ENCODE measurements at places on chromosomes 3 and 15. TPM values are rescaled to one million over a fixed set of nuclear protein-coding genes. Genes with fewer than 3 reads are reported as not detected.

DNA sequence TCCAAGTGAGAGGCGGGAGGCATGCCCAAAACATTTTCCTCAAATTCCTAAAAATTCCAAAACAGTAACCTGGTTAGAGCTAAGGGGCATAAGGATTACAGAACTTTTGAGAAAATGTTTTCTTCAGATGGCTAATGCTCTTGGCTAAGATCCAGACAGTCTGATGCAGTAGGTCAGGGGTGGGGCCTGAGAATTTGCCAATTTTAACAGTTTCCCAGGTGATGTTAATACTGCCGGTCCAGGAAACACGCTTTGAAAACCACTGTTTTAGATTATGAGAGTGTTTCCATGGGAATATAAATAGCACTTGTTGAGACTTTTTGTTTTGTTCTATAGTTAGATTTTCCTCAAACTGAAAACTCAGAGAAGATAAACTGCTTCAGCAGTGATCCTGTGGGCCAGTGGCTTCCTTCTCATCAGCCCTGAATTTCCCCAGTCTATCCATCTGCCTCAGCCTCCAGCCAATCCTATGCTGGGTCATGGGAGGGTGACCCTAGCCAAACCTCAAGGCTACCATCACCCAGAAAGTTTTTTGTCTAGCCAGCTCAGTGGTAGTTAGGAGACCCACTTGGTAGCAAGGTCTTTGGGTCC, 71.6 kb upstream of the ACP3 start:
- no peak for DNase-seq

The MRPS25 gene
- 67.4 TPM for polyA plus RNA-seq

- DNase-seq: no peak
Observed at GRCh38 chr15:87686841-87687522, 569.6 kb downstream of the NTRK3 start.

- DNase-seq: no peak
Observed at GRCh38 chr15:28922707-28923012, 36.9 kb downstream of the APBA2 start.

DNA sequence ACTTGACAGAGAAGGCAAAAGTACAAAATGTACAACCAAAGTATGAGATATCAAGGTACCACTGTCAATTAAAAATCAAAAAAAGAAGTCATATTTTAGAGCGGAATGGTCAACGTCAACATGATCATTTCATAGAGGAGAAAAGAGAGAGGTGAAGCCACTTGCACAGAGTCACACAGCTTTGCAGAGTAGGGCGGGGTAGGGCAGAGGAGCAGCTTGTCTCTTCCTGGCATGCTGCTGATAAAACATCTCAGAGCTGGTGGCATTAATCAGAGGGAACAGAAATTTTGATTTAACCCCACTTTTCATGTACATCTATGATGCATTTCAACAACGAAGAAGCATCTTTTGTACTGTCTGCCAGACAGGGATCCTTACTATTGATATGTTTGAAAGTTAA, 5.2 kb upstream of the IGF1R start:
- no peak for DNase-seq

- no peak for DNase-seq
Observed at GRCh38 chr3:154953538-154953937, 126.6 kb upstream of the MME start.

The FBXW12 gene
- 0.62 TPM for polyA plus RNA-seq

The EPHA6 gene
- polyA plus RNA-seq: 1.4 TPM

GRCh38 chr3:12952343-12953200, 111.2 kb upstream of the RPL32 start:
- no peak for DNase-seq

DNA sequence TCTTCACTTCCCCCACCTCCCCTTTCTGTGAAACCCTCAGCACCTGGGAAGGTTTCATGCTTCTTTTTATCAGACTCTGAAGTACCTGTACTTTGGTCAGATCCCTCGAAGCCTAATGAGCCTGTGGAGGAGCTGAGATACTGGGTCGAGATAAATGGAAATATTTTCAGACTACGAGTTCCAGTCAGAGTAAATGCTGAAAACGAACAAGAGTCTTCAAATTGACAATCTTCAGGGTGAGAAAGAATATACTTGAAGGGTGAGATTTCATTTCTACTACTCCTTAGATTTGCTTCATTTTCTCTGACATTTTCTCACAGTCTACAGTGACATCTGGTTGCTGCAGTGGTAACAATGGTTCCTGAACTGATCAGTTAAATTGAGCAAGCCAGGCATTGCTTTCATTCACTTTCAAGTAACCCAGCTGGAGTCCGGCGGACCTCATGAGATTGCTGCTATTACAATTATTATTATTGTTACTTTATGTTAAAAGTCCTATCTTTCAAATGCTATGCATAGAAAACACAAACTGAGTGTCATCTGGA, 337.2 kb downstream of the VGLL3 start:
- no peak for DNase-seq

DNA sequence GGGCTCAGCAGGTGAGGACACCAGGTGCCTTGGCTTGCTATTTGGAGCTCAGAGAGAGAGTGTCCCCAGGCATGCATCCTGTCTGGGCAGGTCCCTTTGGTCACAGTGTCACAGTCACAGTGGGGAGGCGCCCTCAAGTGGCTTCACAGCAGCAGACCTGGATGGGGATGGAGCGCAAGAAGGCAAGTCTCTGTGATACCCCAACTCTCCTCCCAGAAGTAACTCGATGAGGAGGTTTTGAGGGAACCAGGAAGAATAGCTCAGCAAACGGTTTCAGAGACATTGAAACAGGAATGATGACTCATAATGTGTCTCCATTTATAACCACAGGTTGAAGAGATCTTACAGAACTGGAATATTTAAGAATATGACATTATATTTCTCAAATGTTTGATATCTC, 66.5 kb upstream of the SH3GL3 start:
- no peak for DNase-seq

The MRAS gene
- 34.8 TPM for polyA plus RNA-seq

- DNase-seq: no peak
Observed at GRCh38 chr3:153601374-153601853, 439.4 kb downstream of the RAP2B start.

DNA sequence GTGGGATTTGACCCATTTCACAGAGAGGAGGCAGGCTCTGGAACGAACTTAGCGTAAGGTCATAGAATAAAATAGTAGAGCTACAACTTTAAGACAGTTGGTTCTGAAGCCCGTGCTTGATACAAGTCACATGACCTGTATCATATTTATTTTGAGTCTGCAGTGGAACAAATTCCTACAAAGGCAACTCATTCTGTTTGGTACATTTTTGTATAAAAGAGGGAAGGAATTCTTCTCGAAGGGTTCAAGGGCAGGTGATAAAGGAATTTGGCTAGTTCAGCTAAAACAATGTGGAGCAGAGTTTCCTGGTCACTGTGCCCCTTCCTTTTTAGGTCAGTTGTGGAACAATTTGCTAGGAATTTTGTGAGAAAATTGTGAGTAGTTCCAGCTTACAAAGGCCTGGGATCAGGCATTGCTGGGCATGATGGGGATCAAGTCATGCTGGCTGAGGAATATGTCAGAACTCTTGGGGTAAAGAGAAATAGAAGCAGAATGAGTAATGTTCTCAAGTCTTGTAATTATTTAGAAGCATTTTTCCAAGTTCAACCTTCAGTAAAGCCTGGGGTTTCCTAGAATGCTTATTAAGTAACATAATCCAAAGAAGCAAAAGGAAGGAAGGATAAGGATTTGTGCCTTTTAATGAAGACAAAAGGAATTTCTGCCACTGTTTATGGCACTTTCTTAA, 19.1 kb downstream of the USP3 start:
- DNase-seq: no peak

- DNase-seq: no peak
Observed at GRCh38 chr3:59601486-59601885, 551.7 kb upstream of the CFAP20DC start.

DNA sequence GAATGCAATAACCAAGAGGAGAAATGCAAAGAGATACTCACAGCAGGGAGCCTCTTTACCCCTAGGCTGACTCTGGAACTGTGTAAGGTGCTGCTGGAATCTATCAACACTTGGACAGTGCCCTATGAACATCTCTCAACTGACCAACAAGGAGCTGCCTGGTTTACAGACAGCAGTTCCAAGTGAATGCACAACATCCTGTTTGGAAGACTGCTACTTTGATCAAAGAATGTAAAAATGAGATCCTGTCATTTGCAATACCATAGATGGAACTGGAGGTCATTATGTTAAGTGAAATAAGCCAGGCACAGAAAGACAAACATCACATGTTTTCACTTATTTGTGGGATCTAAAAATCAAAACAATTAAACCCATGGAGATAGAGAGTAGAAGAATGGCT, 136.3 kb downstream of the IMPG2 start:
- no peak for DNase-seq

All from left renal pelvis (tissue), 4 donors.